D721Med (cell line): ENCODE measurements at places on chromosomes 11 and 22.

DNA sequence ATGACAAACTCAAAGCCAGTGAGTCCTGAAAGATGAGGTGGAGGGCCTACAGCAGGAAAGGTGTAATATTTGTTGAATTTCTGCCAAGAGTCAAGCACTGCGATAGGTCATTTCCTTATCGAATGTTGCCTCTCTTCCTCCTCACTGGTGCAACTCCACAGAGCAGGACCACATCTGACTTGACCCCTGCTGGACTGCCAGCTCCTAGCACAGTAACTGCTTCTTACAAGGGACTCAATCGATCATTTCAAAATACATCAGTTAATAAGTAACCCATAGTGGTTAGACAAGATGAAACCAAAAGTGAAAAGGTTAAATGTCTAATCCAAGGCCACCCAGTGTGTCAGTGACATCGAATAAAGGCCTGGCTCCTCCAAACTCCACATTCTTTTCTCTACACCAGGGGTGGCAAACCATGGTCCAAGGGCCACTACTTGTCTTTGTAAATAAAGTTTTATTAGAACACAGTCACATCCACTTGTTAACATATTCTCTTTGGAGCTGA, 98.5 kb upstream of the CSNK2A3 start:
- no peak for DNase-seq

DNA sequence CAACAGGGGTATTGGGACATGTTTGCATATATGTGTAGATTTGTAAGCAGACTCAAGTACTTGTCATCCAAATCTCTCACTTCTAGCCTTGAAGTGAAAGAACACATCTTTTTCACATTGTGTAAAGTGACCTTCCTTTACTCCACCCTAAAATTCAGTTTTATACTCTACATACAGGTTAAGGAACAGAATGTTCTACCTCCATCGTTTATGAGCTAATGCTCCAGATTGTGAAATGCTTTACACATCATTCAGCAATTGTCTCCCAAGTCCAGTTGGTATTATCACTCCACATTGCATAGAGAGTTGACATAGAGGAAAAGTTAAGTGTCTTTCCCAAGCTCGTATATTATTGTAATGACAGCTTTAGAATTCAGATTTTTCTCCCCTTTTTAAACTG, 46.1 kb upstream of the BLID start:
- no peak for DNase-seq

DNA sequence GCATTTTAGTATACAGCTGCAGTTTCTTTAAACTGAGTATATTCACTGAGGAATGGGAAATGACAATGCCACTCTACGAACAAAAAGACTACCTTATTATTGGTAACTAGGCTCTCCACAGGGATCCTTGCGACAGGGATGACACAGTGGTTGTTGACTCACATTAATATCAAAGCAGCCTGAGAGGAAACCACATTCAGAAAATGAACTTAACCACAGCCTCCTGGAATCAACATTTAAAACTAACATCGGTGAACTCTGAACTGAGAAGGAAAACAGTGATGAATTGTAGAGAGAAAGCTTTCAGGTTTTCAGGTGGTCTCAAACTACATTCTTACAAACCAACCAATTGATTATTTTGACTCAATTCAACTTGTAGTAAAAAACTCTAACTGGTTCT, 90.3 kb upstream of the MTMR2 start:
- DNase-seq = no peak

GRCh38 chr11:131840545-131840944, 470.1 kb downstream of the NTM start:
- DNase-seq = no peak

- DNase-seq = no peak
Measured at GRCh38 chr11:87775036-87775435, 400.2 kb downstream of the RAB38 start.

DNA sequence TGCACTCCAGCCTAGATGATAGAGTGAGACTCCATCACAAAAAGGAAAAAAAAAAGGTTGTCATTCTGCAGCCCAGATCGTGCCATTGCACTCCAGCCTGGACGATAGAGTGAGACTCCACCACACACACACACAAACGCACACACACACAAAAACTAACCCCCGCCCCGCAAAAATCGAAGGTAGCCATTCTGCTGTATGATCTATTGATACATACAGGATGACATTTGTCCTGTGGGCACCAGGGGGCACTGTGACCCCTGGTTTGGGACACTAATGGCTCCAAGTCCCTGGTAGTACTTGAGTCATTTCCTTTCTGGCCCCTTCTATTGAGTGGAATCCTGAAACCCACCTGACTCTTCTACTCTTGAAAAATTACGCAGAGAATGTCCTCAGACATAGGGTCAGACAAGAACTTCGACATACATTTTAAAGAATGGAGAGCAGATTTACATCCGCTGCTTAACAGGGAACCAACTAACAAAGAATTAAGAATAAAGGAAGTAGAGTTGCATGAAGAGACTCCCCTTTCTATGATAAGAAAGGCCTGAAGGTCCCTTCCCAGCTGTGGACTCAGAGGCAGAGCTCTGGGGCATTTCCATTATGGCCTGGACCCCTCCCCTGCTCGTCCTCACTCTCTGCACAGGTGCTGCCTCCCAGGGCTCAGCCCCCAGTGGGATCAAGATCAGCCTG, 35.0 kb upstream of the PRAME start:
- DNase-seq = no peak

DNA sequence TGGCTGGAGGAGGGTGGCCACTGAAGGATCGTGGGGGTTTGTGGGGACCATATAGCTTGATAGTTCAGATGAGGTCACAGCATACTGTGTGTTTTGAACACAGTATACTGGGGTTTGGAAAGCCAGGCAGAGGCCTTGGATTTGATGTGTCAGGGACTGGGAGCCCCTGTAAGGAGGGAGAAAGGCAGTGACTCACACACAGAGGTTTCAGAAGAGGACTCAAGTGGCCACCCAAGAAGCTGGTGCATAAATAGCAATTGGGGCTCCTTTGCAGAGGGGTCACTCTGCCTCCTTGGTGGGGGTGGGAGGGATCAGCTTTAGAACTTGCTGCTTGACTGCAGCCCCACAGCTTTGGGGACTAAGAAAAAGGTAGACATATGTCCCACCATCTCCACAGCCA, 39.3 kb downstream of the SLC5A1 start:
- no peak for DNase-seq

DNA sequence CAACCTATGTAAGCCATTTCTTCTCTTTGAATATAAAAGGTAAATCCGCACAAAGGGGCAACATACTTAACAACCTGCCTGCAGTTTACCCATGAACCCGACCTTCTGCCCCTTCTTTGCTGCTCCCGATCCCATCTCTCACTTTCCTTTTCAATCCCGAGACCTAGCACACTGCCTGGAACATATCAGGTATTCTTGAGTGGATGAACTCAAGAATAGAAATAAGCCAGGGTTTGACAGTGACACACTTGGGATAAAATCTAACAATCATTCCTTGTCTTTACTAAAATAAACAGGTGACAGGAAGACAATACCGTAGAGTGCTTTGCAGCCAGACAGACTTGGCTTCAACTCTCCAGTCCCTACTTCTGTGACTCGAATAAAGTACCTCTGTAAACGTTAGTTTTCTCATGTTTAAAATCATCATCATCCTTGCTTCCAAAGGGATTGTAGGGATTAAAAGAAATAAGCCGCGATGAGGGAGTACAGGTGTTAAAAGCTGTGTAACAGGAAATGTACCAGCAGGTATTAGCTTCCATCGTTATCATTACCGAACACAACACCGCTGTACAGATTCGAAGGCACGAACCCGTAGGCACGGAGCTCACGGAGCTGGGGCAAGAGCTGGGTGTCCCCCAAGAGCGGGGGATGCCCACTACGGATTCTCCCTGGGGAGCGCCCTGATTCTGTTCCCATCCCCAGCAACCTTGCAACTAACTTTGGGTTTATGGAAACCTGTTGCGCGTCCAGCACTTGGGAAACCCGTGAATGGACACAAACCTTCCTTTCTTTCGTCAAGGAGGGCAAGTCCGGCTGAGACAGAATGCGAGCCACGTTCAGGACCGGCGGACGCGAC, 720 bp downstream of the UFD1 start:
- no peak for DNase-seq

DNA sequence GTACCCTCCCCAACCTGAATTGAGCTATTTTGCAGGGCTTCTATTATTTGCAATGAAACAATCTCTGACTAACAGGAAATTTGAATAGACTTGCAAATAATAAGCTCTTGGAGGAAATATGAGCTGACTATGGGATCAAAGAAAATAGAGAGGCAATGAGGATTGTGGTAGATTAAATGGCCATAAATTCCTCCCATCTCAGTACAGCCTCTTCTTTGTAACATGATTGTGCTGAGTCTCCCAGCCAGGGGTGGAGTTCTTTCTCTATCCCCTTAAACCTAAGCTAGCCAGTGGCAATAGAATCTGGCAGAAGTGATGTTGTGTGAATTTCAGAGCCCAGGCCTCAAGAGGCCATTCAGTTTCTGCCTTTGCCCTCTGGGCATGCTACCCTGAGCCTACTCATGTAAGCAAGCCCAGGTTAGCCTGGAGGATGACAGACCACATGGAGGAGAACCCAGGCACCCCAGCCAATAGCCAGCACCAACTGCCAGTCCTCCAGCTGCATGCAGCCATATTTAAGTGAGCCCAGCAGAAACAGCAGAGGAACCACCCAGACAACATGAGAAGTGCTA, 86.8 kb upstream of the TP53I11 start:
- no peak for DNase-seq

DNA sequence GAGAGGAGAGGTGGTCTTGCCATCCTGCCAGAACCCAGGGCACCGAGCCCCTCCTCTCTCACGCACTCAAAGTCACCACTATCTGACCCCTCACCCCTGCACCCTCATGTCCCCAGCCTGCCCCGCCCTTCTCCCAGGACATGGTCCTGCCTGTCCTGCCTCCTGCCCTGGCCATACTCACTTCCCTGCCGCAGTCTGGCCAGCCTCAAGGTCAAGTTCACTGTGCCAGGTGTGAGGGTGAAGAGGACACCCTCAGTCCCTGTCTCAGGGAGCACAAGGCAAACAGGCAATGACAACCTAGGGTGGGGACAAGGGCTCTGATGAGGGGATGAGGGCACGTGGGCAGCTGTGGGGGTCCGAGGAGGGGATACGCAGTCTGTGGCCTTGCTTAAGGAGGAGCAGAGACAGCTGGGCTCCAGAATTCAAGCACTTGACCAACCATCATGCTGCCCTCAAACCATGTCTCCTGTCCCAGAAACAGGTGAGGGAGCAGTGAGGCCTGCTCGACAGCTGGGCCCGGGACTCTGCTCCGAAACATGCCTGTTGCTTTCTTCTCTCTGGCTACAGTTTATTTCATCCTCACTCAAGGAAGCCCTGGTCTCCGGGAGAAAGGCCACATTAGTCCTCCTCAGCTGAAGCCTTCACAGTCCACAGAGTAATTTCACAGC, 36.6 kb downstream of the PDGFB start:
- no peak for DNase-seq
